ENCODE measurements at places on chromosomes 12 and 14. TPM values are rescaled to one million over a fixed set of nuclear protein-coding genes. Genes with fewer than 3 reads are reported as not detected.

DNA sequence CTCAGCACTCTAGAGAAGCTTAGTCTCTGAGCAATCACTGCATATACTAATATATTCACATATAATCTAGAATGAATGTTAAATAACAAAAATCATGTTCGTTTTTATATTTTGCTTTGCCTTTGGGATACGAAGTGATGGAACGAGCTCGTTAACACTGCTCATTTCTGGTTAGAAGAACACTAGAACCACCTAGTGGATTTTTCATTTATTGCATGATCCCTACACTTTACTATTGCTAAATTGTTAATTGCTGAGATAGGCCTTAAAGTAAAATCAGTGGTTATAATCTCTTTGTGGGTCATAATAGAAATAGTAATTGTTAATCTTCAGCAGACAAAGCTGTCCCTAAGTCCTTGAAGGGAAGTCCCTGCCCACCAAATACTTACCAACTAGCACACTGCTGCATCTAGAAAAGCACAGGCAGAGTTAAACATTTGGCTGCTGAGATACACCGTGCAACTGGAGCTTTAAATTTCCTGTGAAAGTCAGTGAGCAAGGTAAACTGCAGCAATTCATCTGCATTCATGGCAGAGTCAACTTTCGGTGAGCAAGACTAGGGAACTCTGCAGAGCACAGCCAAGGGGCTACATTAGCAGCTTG is 353.7 kb downstream of the APAF1 start:
- DNase-seq = no peak

DNA sequence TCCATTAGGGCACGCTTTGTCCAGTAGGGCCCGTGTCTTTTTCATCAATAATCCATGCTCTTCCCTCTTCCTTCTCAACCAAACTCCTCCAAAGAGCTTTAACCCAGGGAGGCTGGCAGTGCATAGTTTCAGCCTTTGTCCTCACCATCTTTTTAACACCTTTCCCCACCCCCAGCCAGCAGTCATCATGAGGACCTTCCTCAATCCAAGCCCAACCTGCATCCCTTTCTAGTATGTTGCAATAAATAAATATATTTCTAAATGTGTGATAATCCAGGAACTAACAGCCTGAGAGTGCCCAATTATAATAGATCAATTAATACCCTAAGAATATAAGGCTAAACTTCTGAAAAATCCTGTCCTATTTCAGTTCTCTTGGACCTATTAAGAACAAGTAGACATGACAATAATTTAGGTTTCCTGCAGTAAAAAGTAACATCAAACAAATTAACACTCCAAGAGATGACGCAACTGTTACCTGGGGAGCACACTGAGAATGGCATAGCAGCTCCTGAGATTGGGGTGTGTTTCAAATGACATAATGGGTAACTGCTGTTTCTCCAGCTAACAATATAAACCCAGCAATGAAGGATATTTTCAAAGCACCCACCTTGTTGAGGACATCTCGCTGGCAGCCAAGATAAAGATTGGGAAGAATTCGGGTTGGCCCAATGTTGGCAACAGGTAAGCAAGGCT is 62.6 kb downstream of the DUSP16 start:
- DNase-seq = no peak

GRCh38 chr14:41785696-41786095 is 179.0 kb downstream of the LRFN5 start:
- no peak for DNase-seq

DNA sequence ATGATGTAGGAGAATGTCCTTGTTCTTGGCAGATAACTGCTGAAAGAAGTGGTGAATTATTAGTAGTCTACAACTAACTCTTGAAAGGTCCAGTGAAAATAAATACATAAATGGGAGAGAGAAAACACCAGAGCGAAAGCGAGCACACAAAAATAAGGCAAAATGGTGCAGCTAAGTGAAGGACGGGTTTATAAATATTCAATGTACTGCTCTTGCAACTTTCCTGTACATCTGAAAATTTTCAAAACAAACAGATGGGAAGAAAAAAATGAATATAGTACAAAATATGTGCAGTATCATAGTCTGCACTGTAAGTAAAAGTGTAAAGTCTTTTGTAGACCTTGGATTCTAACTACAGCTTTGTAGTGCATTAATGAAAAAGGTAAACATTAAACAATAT is 1.3 kb downstream of the MOK start:
- no peak for DNase-seq

GRCh38 chr14:65791191-65791981 is 378.9 kb downstream of the FUT8 start:
- peak; percentile 83 for DNase-seq

GRCh38 chr12:54028314-54029201 is at the start of gene HOXC6:
Gene HOXC6, plus strand, starts transcription at chr12:54028440. Its CDS starts 82 bp downstream, at chr12:54028522.
- no peak for DNase-seq

GRCh38 chr12:128109236-128109635 is 157.7 kb upstream of the TMEM132C start:
- no peak for DNase-seq

DNA sequence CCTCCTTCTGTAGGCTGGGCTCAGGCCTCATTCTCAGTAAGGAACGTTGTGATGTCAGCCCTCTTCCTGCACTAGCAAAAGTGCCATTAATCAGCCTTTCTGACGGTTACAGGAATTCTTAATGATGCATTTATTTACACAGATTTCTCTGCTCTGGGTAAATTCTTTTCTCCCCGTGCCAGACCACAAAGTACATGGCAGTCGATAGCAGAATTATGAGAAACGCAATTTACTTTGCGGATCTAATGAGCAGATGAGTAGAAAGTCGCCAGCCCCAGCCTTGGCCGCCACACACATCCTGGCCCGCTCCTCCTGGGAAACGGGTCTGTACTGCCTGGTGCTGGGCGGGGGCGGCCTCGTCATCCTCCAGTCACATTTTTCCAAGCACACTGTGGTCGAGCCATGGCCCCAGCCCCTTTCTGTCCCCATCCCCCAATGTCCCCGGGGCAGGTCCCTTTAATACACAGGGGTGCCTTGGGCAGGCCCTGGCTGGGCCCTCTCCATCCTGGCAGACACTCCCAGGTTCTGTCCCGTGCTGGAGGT is 25.9 kb downstream of the NOC4L start:
- no peak for DNase-seq

GRCh38 chr14:96249029-96249428 is 7.0 kb upstream of the BDKRB1 start:
- no peak for DNase-seq

GRCh38 chr12:71578694-71579258 is 84.9 kb downstream of the ZFC3H1 start:
- no peak for DNase-seq

DNA sequence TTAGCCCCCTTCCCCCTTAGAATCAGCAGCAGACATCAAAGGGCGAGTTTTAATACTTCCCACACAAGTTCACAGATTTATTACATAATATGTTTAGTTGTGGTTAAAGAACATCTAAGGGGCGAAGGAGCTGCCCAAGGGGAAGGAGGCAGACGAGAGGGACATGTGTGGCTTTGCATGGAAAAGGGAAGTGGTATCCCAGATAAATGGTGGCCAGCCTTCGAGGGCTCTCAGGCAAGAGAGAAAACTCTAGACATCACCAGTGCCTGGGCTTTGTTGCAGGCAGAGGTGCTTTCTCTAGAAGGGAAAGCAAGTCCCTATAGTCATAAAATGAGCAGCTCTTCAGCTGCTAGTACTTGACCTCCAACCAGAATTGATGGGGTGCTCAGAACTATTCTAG is 121.2 kb downstream of the CACNA1C start:
- no peak for DNase-seq

DNA sequence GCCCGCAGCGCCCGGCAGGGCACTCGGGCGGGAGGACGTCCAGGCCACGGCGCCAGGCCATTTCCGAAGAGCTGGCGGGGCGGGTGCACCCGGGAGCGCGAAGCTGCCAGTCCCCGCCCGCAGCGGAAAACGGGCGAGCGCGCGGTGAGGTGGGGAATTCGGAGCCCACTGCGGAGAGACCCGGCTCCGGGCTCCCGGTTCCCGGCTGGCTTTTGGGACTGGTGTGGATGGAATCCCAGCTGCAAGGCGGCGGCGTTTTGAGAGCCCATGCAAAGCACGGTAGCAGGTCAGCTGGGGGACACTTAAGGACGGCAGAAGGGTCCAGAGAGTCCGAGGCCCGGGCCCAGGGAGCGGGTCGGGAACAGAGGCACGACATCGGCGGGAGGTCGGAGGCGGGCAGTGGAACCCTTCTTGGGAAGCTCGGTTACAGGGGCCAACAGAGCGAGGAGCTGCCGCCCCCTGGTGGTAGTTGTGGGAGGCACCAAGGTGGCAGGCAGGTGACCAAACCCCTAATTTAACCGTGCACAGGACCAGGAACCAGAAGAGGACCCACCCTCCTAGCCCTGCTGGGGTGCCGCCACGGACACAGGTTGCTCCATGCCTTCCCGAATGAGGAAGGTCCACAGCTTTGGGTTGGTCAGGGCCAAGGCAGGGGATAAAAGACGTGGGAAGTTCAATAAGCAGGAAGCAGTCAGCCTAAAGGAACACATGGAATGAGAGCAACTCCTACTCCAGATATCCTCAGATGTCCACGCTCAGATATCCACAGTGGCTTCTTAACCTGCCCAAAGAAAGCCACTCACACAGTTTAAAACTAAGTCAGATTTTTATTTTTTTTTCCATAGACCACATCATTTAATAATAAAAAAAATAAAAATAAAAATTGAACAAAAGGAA is 685 bp upstream of the CDH24 start:
- DNase-seq = peak; percentile 94

TPPP2 gene
- total RNA-seq = not detected

LTB4R2 gene
- 27.6 TPM for total RNA-seq

SLC7A7 gene
- 4.3 TPM for total RNA-seq

C12orf60 gene
- 0.28 TPM for total RNA-seq

Data from natural killer cell (primary cell).